ENCODE measurements at places on chromosomes 11 and 22.

GRCh38 chr11:73318501-73319011 is 10.5 kb downstream of the ARHGEF17 start:
- DNase-seq = no peak

DNA sequence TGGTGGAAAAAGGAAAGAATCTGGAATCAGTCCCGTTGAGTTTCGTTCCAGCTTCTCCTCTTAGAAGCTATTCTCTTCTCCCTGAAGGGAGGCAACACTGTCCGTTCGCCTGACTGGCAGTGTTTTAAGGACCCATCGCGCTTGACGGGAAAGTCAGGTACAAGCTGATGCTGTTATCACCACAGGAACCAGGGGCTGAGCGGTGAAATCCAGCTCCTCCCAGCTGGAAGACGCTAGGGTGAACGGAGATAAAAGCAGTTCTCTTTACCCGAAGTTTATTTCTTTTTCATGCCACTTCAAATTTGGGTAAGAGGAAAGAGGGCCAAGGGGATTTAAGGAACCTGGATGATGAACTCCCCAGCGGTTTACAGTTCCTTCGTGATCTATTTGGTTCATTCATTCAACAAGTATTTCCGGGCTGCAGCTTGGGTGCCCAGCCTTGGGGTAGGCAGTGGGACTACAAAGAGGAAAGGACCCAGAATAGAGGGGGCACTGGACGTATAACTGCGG is 551 bp upstream of the DEUP1 start:
- peak; percentile 27 for DNase-seq

DNA sequence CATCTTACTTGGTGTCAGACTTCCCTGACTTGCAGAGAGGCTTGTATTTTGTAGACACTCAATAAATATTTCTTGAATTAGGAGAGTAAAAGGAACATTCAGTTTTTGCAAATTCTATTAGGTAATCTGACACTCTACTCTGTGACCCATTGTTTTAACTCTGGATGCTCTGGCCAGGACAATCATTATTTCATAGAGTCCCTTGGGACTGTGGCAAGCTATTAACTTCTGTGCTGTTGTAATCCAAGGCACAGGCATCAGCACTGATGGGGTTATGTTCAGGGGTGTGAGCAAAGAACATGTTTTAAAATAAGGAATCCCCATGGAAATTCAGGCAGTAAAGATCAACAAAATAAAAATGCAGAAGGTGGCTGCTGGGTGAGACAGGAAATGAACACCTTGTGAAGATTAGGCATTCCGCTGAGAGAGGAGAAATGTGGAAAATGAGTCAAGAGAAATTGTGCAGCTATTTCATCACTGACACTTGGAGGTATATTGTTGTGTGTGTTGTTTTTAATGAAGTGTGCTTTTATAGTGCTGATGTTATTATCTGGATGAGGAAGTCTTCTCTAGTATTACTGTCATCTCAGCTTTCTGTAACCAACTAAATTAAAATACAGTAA is 175.2 kb downstream of the WNT11 start:
- DNase-seq = no peak

DNA sequence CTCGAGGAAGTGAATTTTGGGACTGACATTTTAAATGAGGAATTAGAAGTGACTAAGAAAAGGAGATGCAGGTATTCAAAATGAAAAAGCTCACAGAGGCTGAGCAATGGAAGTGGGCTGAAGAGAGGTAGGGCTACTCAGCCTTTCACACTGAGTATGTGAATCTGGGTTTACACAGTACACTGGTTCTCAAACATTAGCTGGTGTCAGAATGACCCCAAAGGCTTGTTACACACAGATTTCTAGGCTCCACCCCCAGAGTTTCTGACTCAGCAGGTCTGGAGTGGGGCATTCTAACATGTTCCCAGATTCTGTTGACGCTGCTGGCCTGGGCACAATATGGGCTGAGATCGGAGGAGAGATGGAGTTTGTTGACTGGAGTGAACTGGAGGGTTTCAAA is 32.8 kb downstream of the CADM1 start:
- DNase-seq = peak; percentile 6

DNA sequence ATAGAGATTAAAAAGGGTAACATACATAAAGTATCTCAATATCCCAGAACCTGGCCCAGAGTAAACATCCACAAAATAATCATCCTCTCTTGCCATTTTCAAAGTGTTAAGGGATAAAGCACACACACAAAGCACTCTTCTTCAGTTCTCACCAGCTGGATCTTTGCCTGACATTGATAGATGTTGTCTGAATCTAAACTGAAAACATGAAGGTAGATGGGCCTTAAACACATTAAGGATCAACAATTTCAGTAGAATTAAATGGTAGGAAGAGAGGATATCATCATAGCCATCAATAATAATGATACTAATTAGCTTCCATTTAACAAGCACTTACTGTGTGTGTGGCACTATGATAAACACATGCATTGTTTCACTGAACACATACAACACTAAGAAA is 261.1 kb downstream of the OPCML start:
- DNase-seq = no peak

DNA sequence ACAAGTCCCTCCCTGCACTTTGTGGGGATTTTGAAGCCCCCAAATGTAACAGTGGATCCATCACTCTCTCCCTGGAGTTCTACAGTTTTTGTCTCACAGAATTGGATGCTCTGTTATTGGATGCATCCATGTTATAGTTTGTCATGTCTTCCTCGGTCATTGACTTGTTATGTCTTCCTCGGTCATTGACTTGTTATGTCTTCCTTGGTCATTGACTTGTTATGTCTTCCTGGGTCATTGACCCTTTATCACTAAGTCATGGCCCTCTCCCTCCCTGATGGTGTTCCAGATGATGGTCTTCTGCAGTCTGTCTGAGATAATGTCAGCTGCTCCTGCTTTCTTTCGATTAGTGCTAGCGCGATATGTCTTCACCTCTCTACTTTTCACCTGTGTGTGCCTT is 981.5 kb downstream of the BRD1 start:
- no peak for DNase-seq

DNA sequence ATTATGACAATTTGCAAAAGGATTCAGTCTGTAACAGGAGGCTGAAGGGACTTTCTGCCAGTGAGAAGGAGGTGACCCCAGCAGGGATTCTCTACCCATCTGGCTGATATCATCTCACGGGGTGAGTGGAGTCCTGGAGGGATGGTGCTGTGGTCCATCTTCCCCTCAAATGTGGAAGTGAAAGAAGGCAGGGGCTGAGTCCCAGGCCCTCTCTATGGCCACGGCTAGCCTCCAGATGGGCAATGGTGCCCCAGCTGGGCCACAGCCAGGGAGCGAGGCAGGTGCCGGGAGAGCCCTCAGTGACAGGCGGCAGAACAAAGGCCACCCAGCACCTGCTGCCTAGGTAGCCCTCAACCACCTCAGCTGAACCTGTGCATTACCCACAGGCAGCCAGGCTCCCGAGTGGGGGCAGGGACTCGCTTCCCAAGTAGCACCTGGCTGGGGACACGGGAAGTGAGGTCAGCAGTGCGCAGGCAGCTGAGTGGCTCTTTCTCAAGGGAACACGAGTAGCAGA is 6.7 kb downstream of the NECTIN1 start:
- peak; percentile 98 for DNase-seq

DNA sequence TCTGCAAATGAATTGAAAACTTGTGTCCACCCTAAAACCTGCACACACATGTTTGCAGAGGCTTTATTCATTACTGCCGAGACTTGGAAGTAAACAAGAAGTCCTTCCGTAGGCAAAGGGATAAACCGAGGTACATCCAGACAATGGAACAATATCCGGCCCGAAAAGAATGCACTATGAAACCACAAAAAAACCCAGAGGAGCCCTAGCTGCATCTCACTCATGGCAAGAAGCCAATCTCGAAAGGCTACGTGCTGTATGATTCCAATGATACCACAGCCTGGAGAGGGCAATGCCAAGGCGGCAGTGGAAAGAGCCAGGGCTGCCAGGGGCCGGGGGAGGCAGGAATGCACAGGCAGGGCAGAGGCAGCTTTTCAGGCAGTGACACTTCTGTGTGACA is 3.2 kb upstream of the MRPL23 start:
- DNase-seq = no peak

DNA sequence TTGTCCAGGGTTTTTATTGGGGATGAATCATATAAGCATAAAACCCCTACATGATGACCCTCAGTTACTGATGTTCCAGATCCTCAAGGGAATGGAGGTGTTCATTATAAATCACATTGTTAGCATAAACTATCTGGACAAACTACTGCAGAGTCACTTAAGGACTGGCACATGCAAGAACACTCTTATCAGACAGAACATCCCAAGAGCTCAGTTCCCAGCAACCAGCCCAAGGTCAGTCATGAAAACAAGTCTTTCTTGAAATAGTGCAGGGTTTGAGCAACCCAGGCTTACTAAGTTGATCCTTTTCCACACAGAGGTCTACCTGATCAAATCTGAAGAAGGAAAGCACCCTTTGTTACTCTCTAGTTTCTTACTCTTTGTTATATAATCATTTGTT is 13.5 kb upstream of the PTS start:
- DNase-seq = no peak
